Substantia nigra (tissue), 51 donors: ENCODE measurements at places on chromosomes 16 and 17.

- DNase-seq: no peak
Measured at GRCh38 chr17:17051791-17052461, 9.7 kb downstream of the MPRIP start.

- DNase-seq: no peak
Measured at GRCh38 chr17:76079956-76080767, 1.2 kb downstream of the ZACN start.

DNA sequence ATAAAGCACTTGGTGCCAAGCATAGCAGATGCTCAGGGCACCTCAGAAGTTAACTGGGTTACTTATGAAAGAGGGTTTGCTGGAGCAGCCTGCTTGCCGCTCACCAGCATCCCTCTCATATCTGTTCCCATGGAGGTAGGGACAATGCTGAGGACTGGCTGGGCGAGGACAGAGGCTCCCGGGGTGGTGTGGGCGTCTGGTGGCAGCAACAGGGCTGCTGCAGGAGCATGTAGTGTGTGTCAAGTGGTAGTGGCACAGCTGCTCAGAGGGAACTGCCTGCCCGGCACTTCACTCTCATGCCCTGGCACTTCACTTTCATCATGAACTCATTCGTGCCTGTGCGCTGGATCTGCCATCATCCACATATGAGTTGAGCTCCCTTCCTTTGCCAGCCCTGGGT, 26.9 kb upstream of the ZNHIT3 start:
- no peak for DNase-seq

DNA sequence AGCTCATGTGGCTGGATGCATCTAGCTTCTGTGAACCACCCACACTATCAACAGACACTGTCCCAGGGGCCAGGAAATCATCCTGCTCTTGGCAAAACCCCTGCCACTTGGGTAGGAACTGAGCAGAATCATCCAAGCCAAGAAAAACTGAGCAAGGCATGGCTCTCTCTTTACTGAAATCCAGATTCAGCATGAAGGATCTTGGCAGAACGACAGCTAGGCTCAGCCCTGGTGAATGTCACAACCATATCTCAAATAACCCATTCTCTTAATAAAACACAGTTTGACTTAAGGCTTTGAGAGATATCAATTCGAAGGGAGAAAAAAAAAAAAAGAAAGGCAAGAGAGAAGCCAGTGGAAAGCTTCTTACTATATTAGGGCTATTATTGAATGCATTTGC, 72.2 kb downstream of the MAF start:
- DNase-seq: no peak

GRCh38 chr16:79261481-79261940, 339.0 kb downstream of the MAF start:
- DNase-seq: no peak

- DNase-seq: no peak
Measured at GRCh38 chr16:56732832-56733231, 2.9 kb downstream of the NUP93 start.

- no peak for DNase-seq
Measured at GRCh38 chr16:70432356-70432722, 6.6 kb downstream of the ST3GAL2 start.

GRCh38 chr17:63399856-63400255, 46.2 kb downstream of the CYB561 start:
- no peak for DNase-seq

- DNase-seq: no peak
Measured at GRCh38 chr17:65914784-65915342, 277.1 kb downstream of the CEP112 start.

DNA sequence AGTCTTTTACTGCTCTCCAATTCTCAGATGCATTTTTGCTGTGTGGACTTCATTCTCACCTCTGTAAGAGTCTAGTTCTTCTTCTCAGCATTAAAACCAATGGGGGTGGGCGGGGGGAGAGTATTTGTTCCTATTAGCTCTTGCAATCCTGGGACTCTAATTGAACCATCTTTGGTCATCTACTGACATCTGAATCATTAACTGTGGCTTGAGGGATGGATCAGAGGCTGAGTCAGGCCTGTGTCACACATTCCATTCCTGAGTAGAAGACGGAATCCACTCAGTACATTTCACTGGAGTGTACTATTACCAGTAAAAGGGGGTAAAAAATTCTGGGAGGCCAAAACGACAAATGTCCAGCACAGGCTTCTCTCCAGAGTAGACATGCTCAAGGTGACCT, 12.8 kb upstream of the ZNF23 start:
- DNase-seq: no peak

DNA sequence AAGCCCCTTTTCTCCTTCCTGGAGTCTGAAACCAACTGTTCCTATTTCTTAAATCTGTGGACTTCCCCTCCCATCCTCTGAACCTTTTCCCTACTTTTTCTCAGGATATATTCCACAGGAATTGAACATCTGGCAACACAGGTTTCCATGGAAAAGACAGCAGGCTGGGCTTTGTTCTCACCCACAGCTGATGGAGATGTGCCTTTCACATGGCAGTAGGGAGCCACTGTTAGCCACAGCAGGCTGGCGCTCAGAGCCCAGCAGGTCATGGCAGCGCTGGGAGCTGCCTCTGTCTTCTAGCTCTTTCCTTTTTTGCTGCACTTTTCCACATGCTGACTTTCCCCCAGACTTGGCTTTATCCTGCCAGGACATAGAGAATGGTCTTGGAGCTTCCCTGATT, 116.4 kb upstream of the NLRP1 start:
- no peak for DNase-seq
